ENCODE measurements at places on chromosomes 3 and 15.

- no peaks in the 10 kb centered on the region for H3K4me1 ChIP-seq
- no peaks in the 10 kb centered on the region for H3K36me3 ChIP-seq
- no peak overlapping the region for H3K27ac ChIP-seq
- no peak overlapping the region for H3K4me3 ChIP-seq
- no peak for DNase-seq
These were observed 41.4 kb upstream of the SLC41A3 start for GRCh38 chr3:126125341-126125740.

DNA sequence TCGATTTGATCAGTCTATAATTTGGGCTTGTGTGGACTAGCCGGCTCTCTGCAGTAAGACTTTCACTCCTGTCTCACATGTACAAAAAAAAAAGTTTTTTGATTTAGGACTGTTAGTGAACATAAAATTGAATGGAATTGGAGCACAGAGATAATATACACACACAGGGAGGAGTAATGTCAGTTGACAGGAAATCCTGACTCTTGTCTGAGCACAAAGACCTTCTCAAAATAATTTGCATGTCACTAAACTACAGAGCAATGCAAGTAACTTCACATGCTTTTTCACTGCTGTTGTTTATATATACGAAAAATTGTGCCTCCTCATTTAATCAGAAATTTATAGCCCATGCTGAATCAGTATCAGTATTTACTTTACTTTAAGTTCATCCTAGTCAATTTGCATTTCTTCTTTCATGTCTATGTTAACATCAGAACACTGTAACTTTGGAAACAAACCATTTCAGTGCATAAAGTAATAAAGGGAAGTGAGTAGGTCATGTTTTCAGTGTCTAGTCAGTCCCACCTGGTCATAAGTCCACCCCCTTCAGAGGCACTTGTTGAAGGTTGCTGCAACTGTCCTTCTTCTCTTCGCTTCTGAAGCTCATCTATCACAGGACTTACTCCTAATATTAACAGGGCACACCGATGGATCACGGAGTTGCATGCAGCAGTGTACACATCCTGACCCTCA, 115.8 kb downstream of the FBXL22 start:
- DNase-seq = peak; percentile 32
- peaks cover 36% of the 10 kb centered on the region for H3K4me1 ChIP-seq
- peaks cover 54% of the 10 kb centered on the region for H3K36me3 ChIP-seq
- no peaks in the 10 kb centered on the region for H3K27me3 ChIP-seq
- peak overlapping the region; percentile 68 for H3K27ac ChIP-seq

DNA sequence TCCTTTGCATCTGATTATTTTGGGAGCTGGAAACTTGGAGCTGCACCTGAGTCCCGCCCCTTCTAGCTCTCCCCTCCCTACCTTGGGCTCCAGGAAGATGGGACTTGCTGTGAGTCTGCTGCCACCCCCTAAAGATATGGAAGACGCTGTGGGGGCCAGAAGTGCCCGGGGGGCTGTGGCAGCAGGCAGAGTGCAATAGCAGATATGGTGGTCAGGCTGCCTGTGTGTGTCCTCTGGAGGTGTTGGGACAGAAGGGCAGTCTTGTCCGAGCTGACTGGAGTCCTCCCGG, 485 bp downstream of the PAK6 start:
- H3K27me3 ChIP-seq = no peaks in the 10 kb centered on the region
- H3K4me3 ChIP-seq = no peak overlapping the region
- H3K27ac ChIP-seq = no peak overlapping the region
- H3K36me3 ChIP-seq = no peaks in the 10 kb centered on the region

DNA sequence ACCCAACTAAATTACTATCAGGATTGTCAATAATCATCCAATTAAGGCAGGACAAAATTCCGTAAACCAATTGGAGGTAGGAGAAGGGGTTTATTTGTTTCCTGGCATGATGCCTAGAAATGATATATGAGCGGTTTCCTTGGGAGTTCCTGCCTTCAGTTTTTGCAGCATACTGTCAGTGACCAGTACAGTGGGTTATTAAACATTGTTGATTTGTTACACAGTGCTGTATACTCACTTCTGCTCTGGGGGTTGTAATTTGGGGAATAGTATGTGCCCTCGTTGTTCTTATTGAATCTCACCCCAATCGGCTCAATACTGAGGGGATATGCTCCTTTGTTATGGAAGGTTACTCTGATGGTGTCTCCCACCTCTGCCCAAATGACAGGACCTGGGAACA, 22.2 kb downstream of the CP start:
- H3K36me3 ChIP-seq = no peaks in the 10 kb centered on the region
- no peak for DNase-seq
- no peak overlapping the region for H3K4me3 ChIP-seq
- H3K27ac ChIP-seq = no peak overlapping the region
- no peaks in the 10 kb centered on the region for H3K4me1 ChIP-seq

- no peaks in the 10 kb centered on the region for H3K36me3 ChIP-seq
- H3K4me1 ChIP-seq = peaks cover 76% of the 10 kb centered on the region
- peak overlapping the region; percentile 68 for H3K27ac ChIP-seq
- peak; percentile 11 for DNase-seq
- peak overlapping the region; percentile 70 for H3K4me3 ChIP-seq
These were observed 62.9 kb downstream of the FNDC3B start for GRCh38 chr3:172102123-172102882.

DNA sequence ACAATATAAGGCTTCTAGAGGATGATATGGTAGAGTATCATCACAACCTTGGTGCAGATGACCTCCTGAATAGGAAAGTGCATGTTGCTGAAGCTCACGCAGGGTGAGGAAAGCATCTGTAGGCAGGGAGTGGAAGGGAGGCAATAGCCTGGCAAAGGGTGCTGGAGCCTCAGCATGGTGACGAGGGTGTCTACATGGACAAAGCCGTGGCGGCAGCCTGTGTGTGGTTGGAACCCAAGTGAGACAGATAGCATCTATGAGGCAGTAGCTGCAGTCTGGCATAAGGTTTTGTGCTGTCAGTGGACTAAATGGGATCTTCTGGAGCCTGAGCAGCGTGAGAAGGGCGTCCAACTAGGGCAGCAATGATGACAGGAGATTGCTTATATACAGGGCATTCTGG, 132.5 kb downstream of the DLG1 start:
- H3K4me3 ChIP-seq = no peak overlapping the region

GRCh38 chr15:48384616-48385015, 53.4 kb downstream of the DUT start:
- no peaks in the 10 kb centered on the region for H3K36me3 ChIP-seq
- no peaks in the 10 kb centered on the region for H3K4me1 ChIP-seq
- H3K27ac ChIP-seq = no peak overlapping the region
- DNase-seq = no peak

GRCh38 chr3:81299481-81299880, 462.0 kb downstream of the GBE1 start:
- no peaks in the 10 kb centered on the region for H3K27me3 ChIP-seq
- H3K27ac ChIP-seq = no peak overlapping the region
- no peaks in the 10 kb centered on the region for H3K4me1 ChIP-seq
- DNase-seq = no peak

DNA sequence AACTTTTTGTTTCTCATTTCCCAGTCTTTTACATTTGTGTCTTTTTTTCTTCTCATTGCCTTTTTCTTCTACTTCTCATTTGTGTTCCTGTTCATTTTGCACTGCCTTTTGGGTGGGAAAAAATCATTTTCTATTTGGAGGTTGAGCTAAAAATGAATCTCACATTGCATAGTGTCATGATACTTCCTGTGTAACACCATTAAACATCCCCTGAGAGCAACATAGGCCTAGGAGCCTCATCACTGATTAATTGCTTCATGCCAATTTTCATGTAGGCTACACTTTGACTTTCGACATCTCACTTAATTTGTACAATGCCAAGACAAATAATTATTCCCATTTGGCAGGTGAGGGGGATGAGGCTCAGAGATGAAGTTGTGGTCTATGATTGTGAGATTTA, 279.2 kb downstream of the EDEM1 start:
- H3K27me3 ChIP-seq = no peaks in the 10 kb centered on the region
- H3K4me3 ChIP-seq = no peak overlapping the region
- no peak overlapping the region for H3K27ac ChIP-seq
- DNase-seq = no peak
- H3K4me1 ChIP-seq = no peaks in the 10 kb centered on the region

GRCh38 chr15:33785366-33785765, 182.9 kb upstream of the CHRM5 start:
- no peak for DNase-seq
- H3K4me3 ChIP-seq = no peak overlapping the region
- peaks cover 3% of the 10 kb centered on the region for H3K27me3 ChIP-seq
- H3K4me1 ChIP-seq = no peaks in the 10 kb centered on the region
- H3K27ac ChIP-seq = no peak overlapping the region
- H3K36me3 ChIP-seq = no peaks in the 10 kb centered on the region

Measured in CD4-positive, CD25-positive, alpha-beta regulatory T cell (primary cell).